ENCODE measurements at places on chromosomes 5 and 9.

- DNase-seq, result no peak
Measured at GRCh38 chr5:72252574-72253155, 67.4 kb downstream of the MRPS27 start.

DNA sequence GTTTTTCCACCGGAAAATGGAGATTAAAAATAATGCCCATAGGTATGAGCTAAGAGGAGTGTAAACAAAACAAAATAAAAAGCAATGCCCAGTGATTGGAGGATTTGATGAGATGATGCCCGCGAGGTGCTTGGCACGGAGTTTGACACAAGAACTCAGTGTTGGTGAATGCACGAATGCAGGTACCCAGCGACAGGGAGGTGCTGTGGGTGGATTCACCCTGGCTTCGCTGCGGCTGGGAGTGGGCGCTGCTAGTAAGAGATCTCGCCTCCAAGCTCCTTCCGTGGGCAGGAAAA, 526 bp upstream of the STXBP1 start:
- DNase-seq, result no peak

DNA sequence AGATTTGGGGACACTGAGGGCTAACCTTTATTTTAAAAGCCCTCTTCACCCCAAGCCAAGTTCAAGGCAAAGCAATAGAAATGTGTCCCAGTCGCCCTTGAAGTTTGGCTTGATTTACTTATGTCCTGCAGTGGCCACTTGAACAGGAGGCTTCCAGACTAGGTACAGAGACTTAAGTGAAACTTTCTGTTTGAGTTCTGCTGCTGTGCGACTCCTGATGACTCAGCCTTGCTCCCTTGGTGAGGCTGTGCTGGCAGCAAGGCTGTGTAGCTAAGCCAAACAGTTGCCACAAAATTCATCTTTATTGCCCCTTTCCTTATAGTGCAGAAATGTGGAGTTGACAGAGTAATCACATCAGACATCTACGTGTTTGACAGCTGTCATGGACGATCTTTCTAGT, 68.8 kb upstream of the NTRK2 start:
- DNase-seq, result no peak

DNA sequence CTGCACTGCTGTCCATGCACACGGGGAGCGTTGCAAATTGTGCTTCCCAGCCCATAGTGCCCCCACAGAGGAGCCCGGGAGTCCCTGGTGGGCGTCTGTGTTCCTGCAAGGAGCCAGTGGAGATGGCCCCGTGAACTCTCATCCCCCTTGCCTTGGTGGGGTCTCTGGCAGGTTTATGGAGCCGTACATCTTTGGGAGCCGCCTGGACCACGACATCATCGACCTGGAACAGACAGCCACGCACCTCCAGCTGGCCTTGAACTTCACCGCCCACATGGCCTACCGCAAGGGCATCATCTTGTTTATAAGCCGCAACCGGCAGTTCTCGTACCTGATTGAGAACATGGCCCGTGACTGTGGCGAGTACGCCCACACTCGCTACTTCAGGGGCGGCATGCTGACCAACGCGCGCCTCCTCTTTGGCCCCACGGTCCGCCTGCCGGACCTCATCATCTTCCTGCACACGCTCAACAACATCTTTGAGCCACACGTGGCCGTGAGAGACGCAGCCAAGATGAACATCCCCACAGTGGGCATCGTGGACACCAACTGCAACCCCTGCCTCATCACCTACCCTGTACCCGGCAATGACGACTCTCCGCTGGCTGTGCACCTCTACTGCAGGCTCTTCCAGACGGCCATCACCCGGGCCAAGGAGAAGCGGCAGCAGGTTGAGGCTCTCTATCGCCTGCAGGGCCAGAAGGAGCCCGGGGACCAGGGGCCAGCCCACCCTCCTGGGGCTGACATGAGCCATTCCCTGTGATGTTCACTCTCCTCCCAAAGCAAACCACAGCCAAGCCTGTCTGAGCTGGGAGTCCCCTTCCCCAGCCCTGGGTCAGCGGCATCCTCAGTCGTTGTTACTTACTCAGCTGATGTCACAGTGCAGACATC, 3.1 kb downstream of the MRPS2 start:
- no peak for DNase-seq

- DNase-seq, result no peak
Measured at GRCh38 chr9:73611032-73611431, 459.4 kb downstream of the ANXA1 start.

- no peak for DNase-seq
Measured at GRCh38 chr9:86827893-86828292, 119.4 kb downstream of the GAS1 start.

- DNase-seq, result no peak
Measured at GRCh38 chr9:122059955-122060324, 33.2 kb downstream of the TTLL11 start.

- DNase-seq, result no peak
Measured at GRCh38 chr5:154625031-154625430, 130.1 kb upstream of the LARP1 start.

DNA sequence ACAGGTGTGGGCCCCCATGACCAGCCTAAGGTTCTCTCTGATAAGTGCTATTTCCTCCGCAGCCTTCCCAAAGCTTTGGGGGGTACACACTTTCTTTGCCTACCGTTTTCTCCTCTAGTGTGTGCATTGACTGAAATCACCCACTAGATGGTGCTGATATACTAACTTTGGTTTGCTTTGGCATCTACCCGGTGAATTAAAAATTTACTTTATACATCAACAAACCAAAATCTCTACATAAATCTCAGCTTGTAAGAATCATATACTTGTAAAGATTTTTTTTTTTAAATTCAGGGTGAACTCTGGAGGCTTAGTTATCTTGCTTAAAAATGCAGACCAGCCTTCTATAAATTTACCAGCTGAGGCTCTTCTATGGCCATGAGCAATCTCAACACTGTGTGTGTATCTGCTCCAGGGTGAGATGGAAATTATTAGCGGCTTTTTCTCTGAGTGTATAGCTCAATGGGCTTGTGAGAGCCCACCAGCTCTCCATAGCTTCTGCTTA, 475.7 kb upstream of the TNC start:
- peak; percentile 17 for DNase-seq

DNA sequence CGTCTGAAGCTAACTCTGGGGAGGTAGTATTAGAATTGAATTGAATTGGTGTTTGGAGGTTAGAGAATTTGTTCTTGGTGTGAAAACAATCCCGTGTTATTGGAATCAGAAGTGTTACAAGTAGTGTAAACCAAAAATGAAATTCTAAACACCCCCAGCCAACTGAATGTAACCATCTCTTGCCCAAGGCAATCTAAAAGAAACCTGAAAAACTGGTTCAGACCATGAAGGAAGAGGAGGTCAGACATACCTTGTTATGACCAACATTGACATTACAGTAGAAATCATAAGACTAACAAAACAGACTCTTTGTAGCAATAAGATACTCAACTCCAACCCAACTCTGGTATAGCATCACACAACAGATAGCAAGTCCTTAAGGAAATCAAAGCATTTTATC, 159.0 kb downstream of the TUSC1 start:
- DNase-seq, result no peak

- DNase-seq, result no peak
Measured at GRCh38 chr5:169804861-169805260, 167.8 kb downstream of the DOCK2 start.
